ENCODE measurements at places on chromosomes 2 and 18. TPM values are rescaled to one million over a fixed set of nuclear protein-coding genes. Genes with fewer than 3 reads are reported as not detected.

Gene LRRFIP1
- 85.7 TPM for total RNA-seq

Gene LCT
- total RNA-seq: 0.05 TPM

Gene IMPA2
- 93.6 TPM for total RNA-seq

Gene MOGAT1
- not detected for total RNA-seq

Gene TRIM43
- total RNA-seq: not detected

Gene DTNA
- 0.31 TPM for total RNA-seq

Gene SPATA3
- not detected for total RNA-seq

Gene MGAT5
- total RNA-seq: 17.8 TPM

Gene VWA3B
- total RNA-seq: not detected

Gene CENPA
- 52.2 TPM for total RNA-seq

Gene PDE1A
- 0.31 TPM for total RNA-seq

Gene CCBE1
- total RNA-seq: 9.7 TPM

Gene BCL2
- 0.56 TPM for total RNA-seq

Gene PLGLB2
- 0.16 TPM for total RNA-seq

Gene MAL
- total RNA-seq: 0.20 TPM

Gene MYL12A
- total RNA-seq: 321 TPM

Gene ALLC
- total RNA-seq: not detected

Gene SUMO1
- total RNA-seq: 140 TPM

Gene HOXD13
- 0.15 TPM for total RNA-seq

Gene GRP
- total RNA-seq: not detected

Gene SULT1C4
- not detected for total RNA-seq

Gene UGT1A10
- not detected for total RNA-seq

Gene CDH19
- 0.38 TPM for total RNA-seq

Gene ZAP70
- total RNA-seq: 0.12 TPM

Gene MPP4
- 0.07 TPM for total RNA-seq

Gene PRKAG3
- not detected for total RNA-seq

Gene HAAO
- not detected for total RNA-seq

Gene SPOPL
- 8.6 TPM for total RNA-seq
